ENCODE measurements at places on chromosomes 3 and 15.

- peaks cover 5% of the 10 kb centered on the region for H3K4me1 ChIP-seq
- H3K27ac ChIP-seq: no peak overlapping the region
- DNase-seq: no peak
- no peak overlapping the region for H3K4me3 ChIP-seq
- H3K36me3 ChIP-seq: no peaks in the 10 kb centered on the region
- no peaks in the 10 kb centered on the region for H3K27me3 ChIP-seq
Observed at GRCh38 chr15:60729850-60730458, 251.0 kb upstream of the ICE2 start.

DNA sequence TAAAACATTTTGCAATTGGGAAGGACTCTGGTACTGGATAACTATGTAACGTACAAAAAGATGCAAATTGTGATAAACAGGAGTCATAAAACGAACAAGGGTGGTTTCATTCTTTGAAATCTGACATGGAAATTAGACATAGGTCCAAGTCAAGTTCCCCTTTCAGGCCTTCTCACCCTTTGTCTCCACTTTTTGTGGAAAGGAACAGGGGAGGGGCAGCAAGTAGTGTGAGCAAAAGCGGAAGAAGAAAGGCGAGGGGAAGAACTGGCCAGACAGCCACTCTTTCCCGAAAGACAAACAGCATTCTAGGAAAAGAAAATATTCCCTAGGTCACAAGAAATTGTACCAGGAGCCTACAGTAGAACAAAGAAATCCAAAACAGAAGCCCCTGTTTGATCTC, 52.6 kb downstream of the MCF2L2 start:
- H3K27me3 ChIP-seq: no peaks in the 10 kb centered on the region
- H3K4me1 ChIP-seq: peaks cover 4% of the 10 kb centered on the region
- H3K27ac ChIP-seq: no peak overlapping the region
- H3K36me3 ChIP-seq: no peaks in the 10 kb centered on the region

DNA sequence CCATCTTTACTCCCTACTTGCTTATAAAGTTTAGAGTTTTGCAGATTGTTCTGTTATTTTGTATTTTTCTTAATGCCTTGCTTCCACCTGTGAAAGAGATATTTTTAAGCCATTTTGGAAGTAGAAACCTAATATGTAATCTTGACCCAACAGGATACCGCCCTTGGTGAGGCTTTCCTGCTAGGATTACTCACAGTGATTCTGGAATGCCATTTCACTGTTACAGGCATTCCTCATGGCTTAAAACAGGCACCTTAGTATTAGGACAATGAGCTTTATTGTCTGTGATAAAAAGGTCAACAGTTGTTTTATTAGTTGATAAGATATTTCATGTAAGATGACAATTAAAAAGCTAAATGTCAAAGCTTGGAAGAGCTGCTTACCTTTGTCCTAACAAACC, 58.2 kb downstream of the PHLDB2 start:
- no peak overlapping the region for H3K4me3 ChIP-seq
- DNase-seq: peak; percentile 37
- no peak overlapping the region for H3K27ac ChIP-seq
- H3K36me3 ChIP-seq: peaks cover 73% of the 10 kb centered on the region
- no peaks in the 10 kb centered on the region for H3K27me3 ChIP-seq
- H3K4me1 ChIP-seq: peaks cover 6% of the 10 kb centered on the region

GRCh38 chr3:115518100-115518852, 105.0 kb upstream of the GAP43 start:
- no peaks in the 10 kb centered on the region for H3K36me3 ChIP-seq
- peak; percentile 53 for DNase-seq
- peaks cover 8% of the 10 kb centered on the region for H3K4me1 ChIP-seq
- H3K27me3 ChIP-seq: no peaks in the 10 kb centered on the region
- no peak overlapping the region for H3K4me3 ChIP-seq

DNA sequence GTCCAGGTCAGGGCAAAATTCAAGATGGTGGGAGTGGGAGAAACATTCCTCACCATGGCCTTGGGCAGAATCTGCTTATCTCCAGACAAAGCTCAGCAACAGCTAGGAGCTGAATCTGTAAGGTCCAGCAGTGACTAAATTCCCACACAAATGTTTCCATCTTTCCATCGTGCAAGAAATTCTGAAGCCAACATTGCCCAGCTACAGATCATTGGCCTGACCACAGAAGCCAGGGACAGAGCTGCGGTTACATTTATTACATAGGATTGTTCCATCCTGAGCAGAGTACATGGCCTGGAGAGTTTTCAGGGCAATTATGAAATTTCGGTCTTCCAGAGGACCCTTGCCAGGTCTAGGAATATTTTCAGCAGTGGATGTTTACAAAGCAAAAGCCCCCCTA, 100.3 kb downstream of the LIPC start:
- H3K27me3 ChIP-seq: peaks cover 35% of the 10 kb centered on the region
- DNase-seq: no peak
- H3K27ac ChIP-seq: no peak overlapping the region
- no peak overlapping the region for H3K4me3 ChIP-seq
